HFFc6 (cell line): ENCODE measurements at places on chromosomes 1 and 21. TPM values are rescaled to one million over a fixed set of nuclear protein-coding genes. Genes with fewer than 3 reads are reported as not detected.

DNA sequence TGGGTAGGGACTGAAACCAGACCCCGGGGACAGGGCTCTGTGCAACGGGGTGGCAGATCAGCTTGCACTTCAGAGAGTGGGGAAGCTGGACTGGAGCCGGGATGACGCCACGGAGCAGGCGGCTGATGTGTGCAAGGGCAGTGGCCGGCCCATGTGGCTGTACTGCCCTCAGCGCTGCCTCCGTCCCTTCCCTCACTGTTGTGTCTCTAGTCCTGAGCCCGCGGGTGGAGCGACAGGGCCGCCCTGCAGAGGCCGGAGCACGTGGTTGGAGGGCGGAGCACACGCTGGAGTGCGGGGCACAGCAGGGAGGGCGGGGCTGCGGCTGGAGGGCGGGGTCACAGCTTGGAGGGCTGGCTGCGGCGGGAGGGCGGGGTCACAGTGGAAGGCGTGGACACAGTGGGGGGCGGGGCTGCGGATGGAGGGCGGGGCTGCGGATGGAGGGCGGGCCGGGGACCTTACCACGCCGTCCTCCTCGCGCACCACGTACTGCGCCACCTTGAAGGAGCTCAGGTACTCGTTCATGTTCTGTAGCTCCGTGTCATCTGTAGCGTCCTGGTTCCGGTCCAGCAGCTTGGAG is 52.4 kb downstream of the CHD5 start:
- no peaks in the 10 kb centered on the region for H3K4me1 ChIP-seq
- H3K4me3 ChIP-seq, result no peak overlapping the region
- peaks cover 22% of the 10 kb centered on the region for H3K27me3 ChIP-seq
- peak; percentile 19 for DNase-seq
- H3K36me3 ChIP-seq, result peaks cover 10% of the 10 kb centered on the region

GRCh38 chr1:55005351-55006140 is 6.8 kb downstream of the BSND start:
- no peak overlapping the region for H3K4me3 ChIP-seq
- H3K4me1 ChIP-seq, result peaks cover 24% of the 10 kb centered on the region
- no peak overlapping the region for H3K27ac ChIP-seq
- 0 out of 2 replicates have a peak, but pooled peaks cover 5% of the 10 kb centered on the region for H3K36me3 ChIP-seq

- H3K27me3 ChIP-seq, result peaks cover 2% of the 10 kb centered on the region; the same call in 1 of the 2 replicates
- H3K4me1 ChIP-seq, result no peaks in the 10 kb centered on the region
Observed at GRCh38 chr1:48939042-48939441, 162.4 kb upstream of the BEND5 start.

OPRD1 gene
- total RNA-seq, result not detected in 2 replicates

- H3K4me3 ChIP-seq, result peak overlapping the region; percentile 45
- peak; percentile 57 for DNase-seq
- H3K27me3 ChIP-seq, result no peaks in the 10 kb centered on the region; the same call in 1 of the 2 replicates
- peak overlapping the region; percentile 70 for H3K27ac ChIP-seq
- H3K4me1 ChIP-seq, result peaks cover 53% of the 10 kb centered on the region
Observed at GRCh38 chr21:35149698-35150097, 100.6 kb upstream of the RUNX1 start.

DNA sequence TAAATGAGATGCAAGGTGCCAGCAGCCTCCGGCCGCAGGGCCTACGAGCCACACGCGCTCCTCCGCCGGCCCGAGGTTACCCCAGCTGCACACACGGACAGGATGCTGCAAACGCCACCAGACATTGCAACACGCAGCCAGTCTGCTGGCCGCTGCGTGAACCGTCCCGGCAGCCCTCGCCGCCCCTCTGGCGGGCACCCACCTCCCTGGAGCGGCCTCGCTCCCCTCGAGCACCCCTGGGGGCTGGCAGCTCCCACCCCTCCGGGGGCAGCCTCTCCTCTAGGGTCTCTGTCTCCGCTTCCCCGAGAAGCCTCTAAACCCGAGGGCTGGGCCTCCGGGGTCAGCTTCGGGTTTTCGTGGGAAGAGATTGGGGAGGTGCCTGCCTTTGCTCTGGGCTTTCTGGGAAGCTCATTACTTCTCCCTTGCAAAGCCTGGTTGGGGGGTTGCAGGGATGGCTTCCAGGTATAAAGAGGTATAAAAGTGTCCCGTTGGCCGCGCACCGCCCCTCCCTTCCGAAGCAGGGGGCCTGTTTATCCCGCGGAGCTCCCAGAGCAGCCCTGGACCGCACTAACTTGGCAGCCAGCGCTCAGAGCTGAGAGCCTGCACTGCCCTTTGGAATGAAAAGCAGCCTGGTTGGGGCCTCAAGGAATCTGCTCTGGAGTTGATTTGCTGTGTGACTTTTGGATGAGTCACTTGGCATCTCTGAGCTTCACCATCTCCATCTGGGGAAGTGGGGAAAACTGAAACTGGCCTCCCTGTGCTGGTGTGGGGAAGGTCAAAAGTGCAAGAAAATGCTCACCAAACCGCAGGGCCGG is 21.8 kb downstream of the DHRS3 start:
- H3K36me3 ChIP-seq, result no peaks in the 10 kb centered on the region
- peak overlapping the region; percentile 90 for H3K27ac ChIP-seq
- peaks cover 46% of the 10 kb centered on the region for H3K4me1 ChIP-seq
- H3K27me3 ChIP-seq, result peaks cover 32% of the 10 kb centered on the region
- H3K4me3 ChIP-seq, result peak overlapping the region; percentile 82
- peak; percentile 97 for DNase-seq

DNA sequence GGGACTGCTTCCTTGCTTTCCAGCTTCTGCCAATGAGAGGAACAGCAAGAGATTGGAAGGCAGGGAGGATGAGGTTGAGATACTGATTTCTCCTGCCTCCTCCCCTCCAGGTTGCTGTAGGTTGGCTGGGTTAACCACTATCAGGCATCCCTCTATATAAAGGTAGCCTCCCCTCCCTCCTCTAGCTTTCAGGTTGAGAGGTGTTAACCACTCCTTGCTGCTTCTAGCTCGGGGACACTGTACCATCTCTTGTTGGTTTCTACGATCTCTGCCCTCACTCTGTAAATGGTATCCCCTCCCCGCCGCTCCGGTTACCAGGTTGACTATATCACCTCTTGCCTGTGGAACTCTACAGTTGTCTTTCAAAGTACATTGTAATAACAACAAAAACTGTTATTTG is 16.7 kb downstream of the LPAR3 start:
- no peaks in the 10 kb centered on the region for H3K36me3 ChIP-seq
- H3K27ac ChIP-seq, result no peak overlapping the region
- peaks cover 26% of the 10 kb centered on the region for H3K4me1 ChIP-seq
- H3K4me3 ChIP-seq, result no peak overlapping the region

GRCh38 chr21:46199436-46200373 is 15.4 kb upstream of the SPATC1L start:
- H3K36me3 ChIP-seq, result peaks cover 28% of the 10 kb centered on the region
- no peak overlapping the region; the same call in 1 of the 2 replicates for H3K27ac ChIP-seq
- H3K4me1 ChIP-seq, result peaks cover 15% of the 10 kb centered on the region

- no peak overlapping the region for H3K27ac ChIP-seq
- DNase-seq, result no peak
- no peaks in the 10 kb centered on the region for H3K4me1 ChIP-seq
- H3K36me3 ChIP-seq, result no peaks in the 10 kb centered on the region
- peaks cover 17% of the 10 kb centered on the region for H3K27me3 ChIP-seq
Observed at GRCh38 chr1:223202376-223203033, 59.5 kb upstream of the TLR5 start.

GRCh38 chr21:44532712-44533111 is 7.3 kb downstream of the KRTAP10-1 start:
- H3K27ac ChIP-seq, result no peak overlapping the region
- H3K4me1 ChIP-seq, result no peaks in the 10 kb centered on the region
- H3K36me3 ChIP-seq, result no peaks in the 10 kb centered on the region
- peaks cover 13% of the 10 kb centered on the region for H3K27me3 ChIP-seq
- no peak for DNase-seq
- no peak overlapping the region for H3K4me3 ChIP-seq

LCE1E gene
- total RNA-seq, result not detected in 3 replicates

OR2T33 gene
- total RNA-seq, result not detected in 3 replicates

FMO5 gene
- total RNA-seq, result 0.27 to 0.53 TPM in 2 of 3 replicates, not detected in the other

OR13G1 gene
- not detected in 2 replicates for total RNA-seq

ZNF683 gene
- total RNA-seq, result not detected in 3 replicates

- H3K36me3 ChIP-seq, result no peaks in the 10 kb centered on the region; the same call in 1 of the 2 replicates
- no peaks in the 10 kb centered on the region; the same call in 1 of the 2 replicates for H3K4me1 ChIP-seq
- H3K27ac ChIP-seq, result no peak overlapping the region
- peaks cover 4% of the 10 kb centered on the region for H3K27me3 ChIP-seq
- H3K4me3 ChIP-seq, result no peak overlapping the region; the same call in 1 of the 2 replicates
Observed at GRCh38 chr21:41446586-41446985, 20.5 kb downstream of the MX1 start.

- H3K27ac ChIP-seq, result no peak overlapping the region
- H3K27me3 ChIP-seq, result peaks cover 17% of the 10 kb centered on the region
- DNase-seq, result no peak
- H3K36me3 ChIP-seq, result no peaks in the 10 kb centered on the region
- H3K4me3 ChIP-seq, result no peak overlapping the region
Observed at GRCh38 chr21:42232176-42232825, 13.4 kb downstream of the ABCG1 start.

DNA sequence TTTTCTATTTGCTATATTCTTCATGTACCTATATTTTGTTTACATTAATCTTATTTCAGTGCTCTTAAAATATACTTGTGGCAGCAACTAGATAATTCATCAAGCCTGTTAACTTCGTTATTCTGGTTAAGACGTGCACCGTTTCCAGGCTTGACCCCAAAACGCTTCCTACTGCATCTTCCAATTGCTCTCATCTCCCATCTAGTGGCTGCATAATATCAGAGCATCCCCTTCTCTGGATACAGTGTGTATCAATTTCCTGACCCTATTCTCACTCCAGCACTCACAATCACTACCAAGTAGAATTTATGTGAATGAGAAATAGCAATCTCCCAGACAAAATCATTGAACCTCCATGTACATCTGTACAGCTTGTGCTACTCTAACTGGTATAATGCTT is 1280.3 kb upstream of the B3GALT2 start:
- H3K27ac ChIP-seq, result no peak overlapping the region
- no peak for DNase-seq
- no peaks in the 10 kb centered on the region; the same call in 1 of the 2 replicates for H3K27me3 ChIP-seq
- no peaks in the 10 kb centered on the region for H3K36me3 ChIP-seq
- H3K4me1 ChIP-seq, result no peaks in the 10 kb centered on the region
- H3K4me3 ChIP-seq, result no peak overlapping the region

GRCh38 chr1:183277821-183278738 is 92.0 kb downstream of the LAMC2 start:
- peaks cover 4% of the 10 kb centered on the region for H3K27me3 ChIP-seq
- no peaks in the 10 kb centered on the region for H3K36me3 ChIP-seq
- peaks cover 92% of the 10 kb centered on the region for H3K4me1 ChIP-seq
- peak overlapping the region; percentile 100 for H3K27ac ChIP-seq
- H3K4me3 ChIP-seq, result peak overlapping the region; percentile 84

DNA sequence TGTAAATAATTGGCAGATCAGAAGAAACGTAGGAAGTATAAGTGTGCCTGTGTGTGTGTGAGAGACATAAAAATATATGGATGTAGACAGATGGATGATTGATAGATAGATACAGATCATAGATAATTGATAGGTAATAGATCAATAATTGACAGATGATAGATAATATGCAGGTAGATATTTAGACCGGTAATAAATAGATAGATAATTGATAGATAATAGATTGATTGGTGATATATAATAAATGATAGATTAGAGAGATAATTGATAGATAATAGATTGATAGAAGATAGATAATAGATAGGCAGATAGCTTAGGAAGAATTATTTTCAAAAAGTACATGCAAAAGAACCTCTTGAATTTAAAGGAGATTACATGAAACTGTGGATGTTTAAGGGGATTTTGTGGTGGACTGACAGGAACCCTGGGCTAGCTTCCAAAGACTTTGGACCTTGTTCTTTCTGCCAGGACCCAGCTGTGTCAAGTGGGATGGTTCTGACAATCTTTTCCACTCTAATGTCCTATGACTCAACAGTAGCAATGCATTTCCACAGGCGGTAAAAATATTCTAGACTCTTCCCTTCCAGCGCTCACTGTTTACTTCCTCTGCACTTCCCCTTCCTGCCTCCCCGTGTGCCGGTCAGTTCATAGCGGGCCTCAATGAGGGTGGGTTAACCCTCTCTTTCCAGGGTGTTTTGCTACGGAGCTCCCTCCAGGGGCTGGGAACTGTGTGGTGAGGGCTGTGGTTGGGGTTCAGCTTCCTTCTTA is 39.4 kb downstream of the KCNJ15 start:
- peaks cover 96% of the 10 kb centered on the region for H3K4me1 ChIP-seq
- peaks cover 9% of the 10 kb centered on the region; the same call in 1 of the 2 replicates for H3K36me3 ChIP-seq
- peak overlapping the region; percentile 68 for H3K4me3 ChIP-seq
- DNase-seq, result peak; percentile 15
- peak overlapping the region; percentile 80 for H3K27ac ChIP-seq

DNA sequence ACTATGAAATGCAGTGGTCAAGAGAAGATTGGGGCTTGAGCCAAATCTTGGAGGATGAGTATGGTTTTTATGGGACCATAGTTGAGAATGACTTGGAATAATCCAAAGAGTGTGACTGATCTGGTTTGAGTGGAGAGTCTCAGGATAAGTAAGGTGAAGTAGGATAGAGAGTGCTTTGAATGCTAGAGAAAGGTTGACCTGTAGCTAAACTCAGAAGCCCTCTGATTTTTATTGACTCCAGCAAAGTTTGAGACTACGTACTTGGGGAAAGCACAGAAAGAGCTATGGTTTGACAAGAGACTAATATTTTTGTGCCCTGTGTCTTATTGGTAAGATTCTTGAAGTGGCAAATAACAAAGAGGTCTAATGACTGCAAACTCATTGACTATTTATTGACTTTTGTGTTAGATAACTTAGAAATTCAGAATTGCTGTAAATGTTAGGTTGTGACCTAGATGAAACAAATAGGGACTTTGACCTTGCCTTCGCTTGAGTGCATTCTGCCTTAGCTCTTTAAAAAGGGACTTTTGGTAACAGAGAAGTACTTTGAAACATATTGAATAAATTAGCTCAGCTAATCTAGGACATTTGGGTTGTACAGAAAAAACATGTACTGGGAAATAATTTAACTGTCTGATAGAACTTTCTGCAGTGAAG is 35.1 kb downstream of the UAP1 start:
- no peak overlapping the region for H3K4me3 ChIP-seq
- peak overlapping the region; percentile 42; the same call in 1 of the 2 replicates for H3K27ac ChIP-seq
- DNase-seq, result no peak
- H3K36me3 ChIP-seq, result peaks cover 45% of the 10 kb centered on the region
- H3K27me3 ChIP-seq, result peaks cover 1% of the 10 kb centered on the region; the same call in 1 of the 2 replicates

DNA sequence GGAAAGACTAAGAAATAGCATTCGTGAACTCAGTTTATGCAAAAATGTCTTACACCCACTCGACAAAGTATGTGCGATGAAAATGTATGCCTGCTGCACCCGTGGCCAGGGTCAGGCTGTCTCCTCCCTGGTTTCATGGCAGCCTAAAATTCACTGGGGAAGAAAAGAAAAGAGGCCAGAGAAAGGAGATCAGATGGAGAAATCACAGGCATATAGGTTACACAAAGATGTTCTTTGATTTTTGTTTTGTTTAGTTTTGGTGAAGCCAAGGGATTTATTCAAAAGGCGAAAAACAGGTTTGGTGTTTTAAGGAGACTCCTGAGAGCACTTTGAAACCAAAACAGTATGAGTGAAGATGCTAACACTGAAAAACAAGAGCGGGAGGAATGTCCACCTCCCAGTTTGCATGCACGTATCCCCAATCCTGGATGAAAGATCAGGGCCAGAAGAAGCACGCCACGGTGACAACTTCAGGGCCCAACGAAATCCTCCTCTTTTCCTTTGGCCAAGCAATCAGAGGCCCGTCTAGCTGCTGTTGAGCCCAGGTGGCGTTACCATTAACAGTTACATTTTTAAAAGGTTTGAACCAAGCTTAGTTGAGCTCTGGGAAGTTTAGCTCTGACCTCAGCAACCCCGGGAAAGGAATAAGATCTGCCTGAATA is 992 bp upstream of the SSX2IP start:
- H3K27ac ChIP-seq, result peak overlapping the region; percentile 55
- H3K4me1 ChIP-seq, result peaks cover 57% of the 10 kb centered on the region
- H3K4me3 ChIP-seq, result peak overlapping the region; percentile 91
- peaks cover 2% of the 10 kb centered on the region for H3K27me3 ChIP-seq
- peaks cover 29% of the 10 kb centered on the region for H3K36me3 ChIP-seq
- no peak for DNase-seq
